ENCODE measurements at places on chromosomes 12 and 14. TPM values are rescaled to one million over a fixed set of nuclear protein-coding genes. Genes with fewer than 3 reads are reported as not detected.

DNA sequence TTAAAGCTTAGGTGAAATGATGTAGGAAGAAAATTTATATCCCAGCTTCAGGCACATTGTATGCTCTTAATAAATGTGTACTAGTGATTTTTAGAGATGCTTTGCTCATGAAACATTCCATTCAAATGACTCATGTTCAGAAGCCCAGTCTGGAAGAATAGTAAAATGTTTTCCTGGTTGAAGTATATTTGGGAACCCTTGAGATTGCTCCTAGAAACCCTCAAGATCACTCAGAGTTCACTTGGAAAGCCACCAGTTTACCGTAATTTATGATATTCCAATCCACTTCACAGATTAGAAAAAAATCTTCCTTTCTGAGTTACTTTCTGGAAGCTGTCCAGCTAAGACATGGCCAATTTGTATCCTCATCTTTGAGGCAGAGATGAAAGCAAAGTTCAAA is 186.4 kb downstream of the SYT10 start:
- DNase-seq = no peak

GRCh38 chr14:59176765-59177164 is 11.7 kb upstream of the DAAM1 start:
- DNase-seq = no peak

MSI1 gene
- 16.0 TPM for total RNA-seq

DNA sequence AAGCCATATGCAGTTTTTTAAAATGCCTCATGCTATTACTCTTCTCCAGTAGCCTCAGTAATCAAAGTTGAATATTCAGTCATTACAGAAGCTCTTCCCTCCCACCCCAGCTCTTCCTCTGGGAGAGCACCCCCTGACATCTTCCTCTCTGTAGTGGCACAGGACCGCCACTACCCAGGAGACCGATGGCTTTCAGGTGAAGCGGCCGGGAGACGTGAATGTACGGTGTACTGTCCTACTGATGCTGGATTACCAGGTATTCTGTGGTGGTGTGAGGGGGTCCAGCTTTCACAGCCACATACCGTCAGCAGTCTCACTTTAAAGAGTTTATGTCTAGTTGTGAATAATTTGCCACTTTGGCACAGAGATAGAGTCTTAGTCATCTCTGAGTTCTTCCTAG is 4.6 kb downstream of the SMARCD1 start:
- no peak for DNase-seq

GRCh38 chr12:119115296-119115905 is 63.3 kb upstream of the HSPB8 start:
- peak; percentile 10 for DNase-seq

SNAPC1 gene
- 14.1 TPM for total RNA-seq

DNA sequence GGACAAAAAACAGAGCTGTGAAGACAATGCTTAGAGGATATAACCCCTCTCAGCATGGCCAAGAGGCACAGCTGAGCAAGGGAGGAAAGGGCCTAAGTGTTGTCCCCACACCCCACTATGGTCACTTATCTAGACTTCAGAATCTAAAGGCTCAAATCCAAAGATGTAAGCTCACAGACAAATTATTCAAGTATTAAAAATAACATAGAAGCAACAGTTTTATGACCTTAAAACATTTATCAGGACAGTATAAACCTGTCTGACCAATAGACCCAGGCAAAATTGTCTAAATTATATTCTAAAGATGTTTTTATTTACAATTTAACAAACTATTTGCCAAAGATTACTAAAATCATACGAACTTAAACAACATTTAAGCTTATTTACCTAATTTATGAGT is 28.1 kb upstream of the PRICKLE1 start:
- DNase-seq = no peak

DNA sequence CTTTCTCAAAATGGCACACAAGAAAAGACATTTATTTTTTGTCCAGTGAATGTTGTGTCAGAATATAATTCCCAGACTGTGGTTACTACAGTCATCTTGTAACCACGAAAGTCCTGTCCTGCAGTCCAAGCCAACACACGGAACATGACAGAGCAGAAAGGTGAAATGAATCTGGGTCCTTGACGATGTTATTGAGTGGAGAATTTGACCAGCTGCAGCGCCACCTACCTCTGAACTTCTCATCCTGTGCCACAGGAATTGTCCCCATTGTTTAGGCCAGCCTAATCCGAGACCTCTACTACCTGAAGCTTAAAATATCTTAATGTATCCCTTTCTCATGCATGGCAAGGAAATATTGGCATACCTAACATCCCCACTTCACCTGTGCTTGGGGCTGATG is 64.1 kb upstream of the OTX2 start:
- no peak for DNase-seq

DNA sequence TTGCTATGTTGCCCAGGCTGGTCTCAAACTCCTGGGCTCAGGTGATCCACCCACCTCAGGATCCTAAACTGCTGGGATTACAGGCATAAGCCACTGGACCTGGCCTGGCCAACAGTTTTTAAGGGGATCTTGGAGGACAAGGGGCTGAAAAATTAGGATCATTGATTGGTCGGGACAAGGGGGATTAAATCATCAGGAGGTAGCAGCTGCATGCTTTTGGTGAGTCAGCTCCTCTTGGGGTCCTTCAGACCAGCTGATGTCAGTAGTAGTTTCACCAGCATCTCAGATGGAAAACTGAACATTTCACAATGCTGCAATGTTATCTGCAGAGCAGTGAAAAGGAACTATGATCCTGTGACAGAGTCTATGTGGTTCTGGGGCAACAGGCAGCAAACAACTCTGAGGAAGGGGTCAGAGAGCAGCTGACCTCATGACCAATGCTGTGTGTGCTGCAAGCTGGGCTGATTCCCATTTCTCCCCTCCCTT is 6.3 kb downstream of the LRRC74A start:
- no peak for DNase-seq

All from astrocyte (in vitro differentiated cells and primary cell).